ENCODE measurements at places on chromosomes 16 and 17.

GRCh38 chr16:19696328-19696727 is 21.7 kb downstream of the KNOP1 start:
- DNase-seq, result no peak

- DNase-seq, result no peak
Observed at GRCh38 chr17:66540131-66540781, 237.8 kb downstream of the PRKCA start.

GRCh38 chr16:78538919-78539318 is 439.5 kb downstream of the WWOX start:
- DNase-seq, result no peak

DNA sequence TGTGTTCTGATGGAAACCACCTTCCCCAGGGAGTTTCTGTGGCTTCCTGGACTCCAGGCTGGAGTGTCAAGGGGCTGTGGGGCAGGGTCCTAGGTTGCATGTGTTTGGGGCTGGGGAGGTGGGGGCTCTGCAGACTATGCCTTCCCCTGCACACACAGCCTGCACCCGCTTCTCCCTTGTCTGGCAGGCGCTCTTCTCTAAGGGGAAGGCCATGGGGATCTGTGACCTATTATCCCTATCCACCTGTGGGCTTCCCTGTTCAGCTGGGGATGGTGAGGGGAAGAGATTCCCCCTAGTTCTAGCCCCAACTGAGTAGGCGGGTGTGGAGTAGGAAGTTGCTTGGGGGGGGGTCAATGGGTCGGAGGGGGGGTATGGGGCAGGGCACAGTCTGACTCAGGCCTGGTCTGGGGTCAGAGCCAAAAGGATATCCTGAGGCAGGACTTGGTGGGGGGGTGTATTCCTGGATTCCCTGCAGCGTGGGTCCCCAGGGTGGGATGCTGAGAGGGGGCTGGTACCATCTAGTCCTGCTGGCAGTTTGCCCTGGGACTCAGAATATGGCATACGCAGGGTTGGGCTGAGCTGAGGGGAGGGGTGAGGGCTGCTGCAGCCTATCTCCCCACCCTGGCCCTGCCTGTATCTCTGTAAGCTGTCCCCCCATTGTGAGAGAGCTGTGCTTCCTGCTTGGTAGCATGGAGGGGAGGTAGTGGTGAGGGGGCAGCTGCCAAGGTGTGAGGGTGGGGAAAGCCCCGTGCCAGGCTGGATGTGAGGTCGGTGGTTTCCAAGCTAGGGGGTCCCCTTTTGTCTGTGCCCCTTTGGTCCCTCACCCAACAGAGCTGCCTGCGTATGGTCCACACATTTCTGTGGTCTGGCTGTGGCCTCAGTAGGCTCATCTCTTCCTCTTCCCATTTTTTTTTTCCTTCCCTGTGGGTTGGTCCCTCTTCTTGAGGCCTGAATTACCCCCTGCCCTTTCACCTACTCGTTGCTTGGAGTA is 14.7 kb downstream of the RARA start:
- no peak for DNase-seq

- no peak for DNase-seq
Observed at GRCh38 chr16:73886426-73886825, 410.2 kb upstream of the PSMD7 start.

DNA sequence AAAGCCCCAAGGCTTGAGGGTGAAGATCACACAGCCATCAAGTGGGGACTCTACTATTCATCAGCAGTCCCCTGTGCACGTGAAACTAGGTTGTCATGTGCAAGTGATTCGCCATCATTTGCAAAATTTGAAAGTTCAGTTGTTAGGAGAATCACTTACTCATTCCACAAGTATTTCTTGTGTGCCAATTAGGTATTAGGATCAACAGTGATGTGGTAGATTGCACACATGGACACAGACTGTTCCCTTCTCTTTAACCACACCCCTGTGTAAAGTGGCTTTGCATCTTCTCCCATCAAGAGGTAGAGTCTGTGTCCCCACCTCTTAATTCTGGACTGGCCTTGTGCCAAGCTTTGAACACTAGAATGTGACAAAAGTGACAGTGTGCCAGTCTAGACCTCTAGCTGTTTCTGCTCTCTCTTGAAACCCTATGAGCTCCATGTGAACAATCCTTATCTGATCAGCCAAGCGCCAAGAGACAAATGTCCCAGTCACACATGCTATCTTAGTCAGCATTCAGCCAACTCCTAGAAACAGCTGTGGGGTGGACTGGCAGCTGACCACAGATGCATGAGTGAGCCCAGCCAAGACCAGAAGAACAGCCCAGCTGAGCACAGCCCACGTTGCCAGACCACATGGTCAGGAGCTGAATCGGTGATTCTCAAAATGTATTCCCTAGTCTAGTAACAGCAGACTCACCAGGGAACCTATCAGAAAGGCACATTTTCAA is 31.5 kb upstream of the SHISA9 start:
- DNase-seq, result no peak

DNA sequence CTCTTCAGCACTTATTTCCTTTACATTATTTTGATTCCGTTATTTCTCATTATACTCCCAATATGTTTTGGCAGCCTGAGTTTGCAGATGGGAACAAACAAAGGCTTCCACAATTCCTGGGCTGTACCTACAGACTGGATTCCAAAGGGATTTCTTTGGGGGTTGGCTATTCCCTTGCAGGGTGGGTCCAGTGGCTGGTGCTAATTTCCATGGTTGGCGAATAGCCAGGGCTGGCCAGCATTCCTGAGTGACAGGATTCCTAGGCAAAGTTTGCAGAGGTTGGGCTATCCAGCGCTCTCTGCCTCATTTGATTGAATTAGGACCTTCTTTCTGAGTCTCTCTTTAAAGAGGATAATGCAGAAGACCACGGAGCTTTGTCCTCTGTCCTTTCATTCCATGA is 207.4 kb downstream of the MAF start:
- DNase-seq, result no peak

DNA sequence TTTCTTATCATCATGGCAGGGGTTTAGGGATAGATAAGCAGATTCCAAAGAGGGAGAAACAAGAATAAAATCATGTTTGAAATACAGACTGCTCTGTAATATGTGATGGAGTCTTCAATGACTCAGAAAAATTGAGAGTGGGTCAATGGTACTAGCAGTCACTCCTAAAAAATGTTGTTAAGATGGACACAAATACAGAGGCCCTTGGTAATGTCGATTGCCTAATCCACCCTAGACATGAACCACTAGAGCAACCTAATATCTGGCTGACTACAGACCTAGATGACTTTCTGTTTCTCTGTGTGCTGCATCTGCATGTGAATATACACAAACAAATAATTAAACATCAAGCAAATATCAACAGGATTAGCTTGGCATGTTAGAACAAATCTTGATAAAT is 135.8 kb downstream of the CDH8 start:
- no peak for DNase-seq

DNA sequence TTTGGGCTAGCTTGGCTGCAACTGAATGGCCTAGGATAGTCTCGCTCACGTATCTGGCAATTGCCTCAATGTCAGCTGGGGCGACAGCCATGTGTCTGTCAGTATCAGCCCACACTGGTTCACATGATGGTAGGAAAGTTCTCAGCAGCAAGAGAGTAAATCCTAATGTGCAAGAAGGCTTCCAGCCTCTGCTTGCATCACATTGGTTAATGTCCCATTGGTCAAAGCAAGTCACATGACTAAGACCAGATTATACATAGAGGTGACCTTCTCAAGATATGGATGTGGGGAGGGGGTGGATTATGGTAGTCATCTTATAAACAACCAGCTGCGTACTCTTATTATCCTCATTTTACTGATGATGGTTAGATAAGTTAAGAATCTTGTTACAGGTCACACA is 31.0 kb downstream of the CHP2 start:
- DNase-seq, result no peak

DNA sequence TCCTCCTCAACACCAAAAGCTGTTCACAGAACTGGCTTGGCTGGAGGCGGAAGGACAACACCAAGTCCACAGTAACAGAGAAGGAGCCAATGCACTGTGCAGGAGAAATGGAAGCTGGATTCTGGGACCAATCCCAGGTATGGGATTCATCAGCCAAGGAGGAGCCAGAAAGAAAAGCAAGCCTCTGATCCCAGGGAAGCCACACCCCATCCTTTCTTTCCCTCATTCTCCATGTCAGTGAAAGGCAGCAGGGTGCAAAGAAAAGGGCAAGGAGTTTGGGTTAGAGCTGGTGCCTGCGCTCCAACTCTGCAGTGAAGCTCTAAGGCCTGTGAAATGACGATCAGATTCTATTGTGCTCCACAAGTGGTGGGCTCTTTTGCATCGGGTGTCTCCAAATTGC is 11.0 kb downstream of the DCAKD start:
- DNase-seq, result no peak

DNA sequence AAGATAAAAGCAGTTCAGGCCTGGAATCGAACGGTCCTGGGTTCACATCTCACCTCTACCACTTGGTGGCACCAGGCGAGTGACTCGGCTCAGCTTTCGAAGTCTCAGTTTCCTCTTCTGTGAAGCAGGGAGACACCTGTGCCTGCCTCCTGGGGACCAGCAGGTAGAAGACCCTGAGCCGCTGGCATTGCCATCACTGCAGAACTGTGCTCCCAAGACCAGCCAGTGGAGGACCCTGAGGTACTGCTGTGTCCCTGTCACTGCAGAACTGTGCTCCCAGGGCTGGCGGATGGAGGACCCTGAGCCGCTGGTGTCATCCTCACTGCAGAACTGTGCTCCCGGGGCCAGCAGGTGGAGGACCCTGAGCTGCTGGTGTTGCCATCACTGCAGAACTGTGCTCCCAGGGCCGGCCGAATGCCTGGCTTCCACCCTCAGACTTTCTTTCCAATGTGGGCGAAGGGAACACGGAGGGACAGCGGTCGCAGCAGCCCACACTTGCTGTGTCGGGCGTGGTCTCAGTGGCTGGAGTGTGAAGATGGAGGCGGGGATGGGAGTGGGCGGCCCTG is 8.7 kb upstream of the SLC7A5 start:
- no peak for DNase-seq

DNA sequence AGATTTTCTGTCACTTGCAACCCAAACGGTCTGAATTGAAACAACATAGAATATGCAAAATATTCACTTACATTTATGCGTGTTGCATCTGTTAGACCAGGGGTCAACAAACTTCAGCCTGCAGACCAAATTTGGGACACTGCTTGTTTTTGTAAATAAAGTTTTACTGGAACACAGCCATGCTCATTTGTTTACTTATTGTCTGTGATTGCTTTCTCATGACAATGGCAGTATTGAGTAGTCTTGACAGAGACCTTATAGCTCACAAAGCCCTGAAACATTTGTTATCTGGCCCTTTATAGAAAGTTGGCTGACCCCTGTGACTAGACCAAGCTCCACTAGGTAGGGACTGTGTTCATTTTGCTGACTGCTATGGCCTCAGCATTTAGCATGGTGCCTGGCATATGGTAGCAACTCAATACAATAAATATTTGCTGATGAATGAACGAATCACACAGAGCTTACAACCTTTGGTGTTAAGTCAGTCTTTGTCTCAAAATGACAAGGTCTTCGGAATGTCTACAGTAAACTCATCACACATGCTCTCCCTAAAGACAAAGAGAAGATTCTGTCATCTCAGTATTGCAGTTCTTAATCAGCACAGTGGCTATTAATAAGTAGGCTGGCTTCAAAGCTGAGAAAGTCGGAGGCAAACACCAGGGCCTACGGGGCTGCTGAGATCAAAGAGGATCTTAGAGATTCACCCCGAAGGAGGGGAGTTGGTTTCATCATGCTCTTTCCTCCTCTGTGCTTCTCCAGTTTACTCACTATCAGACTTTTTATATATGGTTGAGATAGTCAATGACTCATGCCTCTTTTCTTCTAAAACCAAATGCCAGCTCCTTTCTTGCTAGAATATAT is 95.2 kb upstream of the AXIN2 start:
- no peak for DNase-seq

DNA sequence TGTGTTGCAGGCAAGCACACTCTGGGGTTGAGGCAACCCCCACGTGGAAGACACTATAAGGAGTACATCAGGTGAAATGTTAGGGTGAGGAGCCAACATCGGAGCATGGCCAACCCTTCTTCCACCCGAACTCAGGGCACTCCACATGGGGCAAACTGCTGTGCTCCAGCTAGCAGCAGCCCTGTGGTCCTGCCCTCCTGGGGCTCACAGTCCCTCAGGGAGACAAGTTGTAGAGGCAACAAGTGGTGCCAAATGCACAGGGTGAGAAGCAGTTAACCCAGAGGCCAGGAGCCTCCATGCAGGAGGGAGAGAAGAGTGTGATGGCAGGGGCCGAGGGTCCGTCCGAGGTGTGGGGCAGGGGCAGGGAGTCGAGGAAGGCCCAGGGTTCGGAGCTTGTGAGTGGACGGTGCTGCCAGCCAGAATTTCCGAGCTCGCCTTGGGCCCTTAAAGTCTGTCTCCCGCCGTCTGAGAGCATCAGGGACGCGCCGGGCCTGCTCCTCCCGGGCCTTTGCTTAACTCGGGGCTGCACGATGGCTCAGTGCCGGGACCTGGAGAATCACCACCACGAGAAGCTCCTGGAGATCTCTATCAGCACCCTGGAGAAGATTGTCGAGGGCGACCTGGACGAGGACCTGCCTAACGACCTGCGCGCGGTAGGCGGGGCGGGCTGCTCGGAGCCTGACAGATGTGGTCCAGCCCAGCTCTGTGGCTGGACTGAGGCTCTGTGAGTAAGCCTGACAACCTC is 32.3 kb downstream of the ATPAF2 start:
- no peak for DNase-seq

DNA sequence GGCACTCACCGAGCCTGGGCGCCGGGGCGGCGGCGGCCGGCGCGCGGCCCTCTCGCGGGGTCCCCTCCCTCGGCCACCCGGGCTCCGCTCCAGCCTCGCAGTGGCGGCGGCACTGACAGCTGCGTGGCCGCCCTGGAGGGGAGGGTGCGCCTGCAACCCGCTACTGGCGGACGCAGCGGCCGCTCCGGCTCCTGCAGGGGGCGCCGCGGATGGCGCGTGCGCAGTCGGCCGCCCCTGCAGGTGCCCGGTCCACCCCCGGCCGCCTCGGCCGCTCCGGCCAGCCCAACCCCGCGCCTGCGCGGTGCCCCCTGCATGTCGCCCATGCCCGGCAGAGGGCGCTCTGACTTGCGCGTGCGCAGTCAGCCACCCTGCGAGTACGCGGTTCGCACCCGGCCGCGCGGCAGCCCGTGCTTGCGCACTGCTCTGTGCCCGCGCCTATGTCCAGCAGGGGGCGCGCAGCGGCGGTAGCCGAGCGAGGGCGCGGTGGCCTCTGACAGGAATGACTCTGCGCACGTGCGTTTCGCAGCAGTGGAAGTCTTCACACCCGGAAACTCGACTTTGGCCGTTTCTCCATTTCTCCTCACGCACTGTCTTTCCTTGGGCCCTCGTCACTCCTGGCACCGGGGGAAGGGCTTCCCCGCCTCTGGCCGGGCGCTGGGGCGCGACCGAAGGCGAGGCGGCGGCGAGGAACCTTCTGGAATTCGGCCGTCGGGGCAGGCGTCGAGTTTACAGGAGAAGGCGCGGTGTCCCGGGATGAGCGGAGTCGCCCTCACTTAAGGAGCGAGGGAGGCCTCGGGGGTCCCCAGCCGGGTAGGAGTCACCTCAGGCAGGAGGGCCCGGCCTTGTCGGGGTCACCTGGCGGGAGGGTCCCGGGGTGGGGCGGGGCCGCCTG is at the start of gene ABCA3:
Gene ABCA3, minus strand, starts transcription at position 165 of the 892 bp plus-strand sequence. CDS start 14,262 bp downstream, outside the sequence.
- peak; percentile 99 for DNase-seq

GRCh38 chr17:12789075-12789480 is 220 bp upstream of the ARHGAP44 start:
- no peak for DNase-seq
